ENCODE measurements at places on chromosomes 4 and X. TPM values are rescaled to one million over a fixed set of nuclear protein-coding genes. Genes with fewer than 3 reads are reported as not detected.

TLR10 gene
- 52.8 TPM for total RNA-seq

CCDC149 gene
- total RNA-seq = not detected

MID2 gene
- total RNA-seq = not detected

DNA sequence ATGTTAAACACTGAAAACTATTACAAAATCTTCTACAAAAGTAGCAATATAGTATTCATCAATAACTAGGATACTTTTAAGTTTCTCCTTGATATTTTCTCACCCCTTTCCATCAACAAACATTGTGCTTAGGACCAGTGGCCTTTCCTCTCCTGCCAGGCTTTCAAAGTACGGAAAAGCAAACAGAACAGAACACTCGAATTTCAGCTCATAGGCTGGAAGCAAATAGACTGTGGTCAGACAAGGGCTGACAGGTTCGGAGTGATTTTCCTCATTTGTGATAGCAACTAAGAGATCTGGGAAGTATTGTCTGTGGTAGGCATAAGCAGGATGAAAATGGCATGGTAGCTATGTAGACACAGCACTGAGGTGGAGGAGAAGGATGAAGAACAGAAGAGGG lies 68.6 kb upstream of the SORBS2 start:
- H3K27ac ChIP-seq = no peak overlapping the region
- no peak for DNase-seq

- DNase-seq = no peak
- no peak overlapping the region for H3K27ac ChIP-seq
- H3K4me3 ChIP-seq = no peak overlapping the region
- no peaks in the 10 kb centered on the region for H3K27me3 ChIP-seq
These were observed 25.6 kb upstream of the MAGEA1 start for GRCh38 chrX:153153516-153153915.

DNA sequence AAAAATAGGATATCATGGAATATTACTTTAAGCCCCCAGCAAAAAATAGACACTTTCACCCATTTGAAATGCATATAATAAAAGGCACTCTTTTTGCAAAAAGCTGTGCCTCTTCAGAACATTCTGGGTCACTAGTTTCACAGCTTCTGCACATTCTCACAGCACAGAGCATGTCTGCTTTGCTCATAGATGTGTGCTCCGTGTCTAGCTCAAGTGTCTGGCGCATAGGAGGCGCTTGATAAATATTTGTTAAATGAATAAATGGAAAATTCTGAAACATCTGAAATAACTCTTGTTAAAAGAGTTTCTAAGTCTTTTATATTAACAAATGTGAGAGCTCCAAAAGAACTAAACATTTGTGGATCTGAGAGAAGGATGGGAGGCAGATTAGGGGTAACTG lies 275.2 kb downstream of the PTTG2 start:
- no peaks in the 10 kb centered on the region for H3K4me1 ChIP-seq
- no peaks in the 10 kb centered on the region for H3K27me3 ChIP-seq
- H3K4me3 ChIP-seq = no peak overlapping the region
- no peaks in the 10 kb centered on the region for H3K36me3 ChIP-seq

GRCh38 chrX:55187281-55187680 lies 32.9 kb upstream of the PAGE5 start:
- H3K36me3 ChIP-seq = no peaks in the 10 kb centered on the region
- no peaks in the 10 kb centered on the region for H3K4me1 ChIP-seq
- no peak overlapping the region for H3K27ac ChIP-seq
- no peak overlapping the region for H3K4me3 ChIP-seq

DNA sequence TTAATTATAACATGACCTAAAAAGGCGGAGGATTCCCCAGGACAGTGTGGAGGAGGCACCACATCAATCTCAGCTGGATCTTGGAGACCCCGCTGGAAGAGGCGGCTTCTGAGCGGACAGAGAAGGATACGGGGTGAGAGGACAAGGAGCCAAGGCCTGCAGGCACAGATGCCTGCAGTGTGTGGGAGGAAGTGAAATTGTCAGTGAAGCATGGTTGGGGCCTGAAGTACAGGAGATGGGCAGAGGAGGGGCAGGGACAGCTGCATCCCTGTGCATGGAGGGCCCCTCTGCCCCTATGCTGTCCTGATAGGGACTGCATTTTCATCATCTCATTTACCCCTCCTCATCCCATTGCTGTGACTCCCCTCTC lies 1.7 kb upstream of the SLC2A9 start:
- no peak overlapping the region for H3K4me3 ChIP-seq
- no peaks in the 10 kb centered on the region for H3K27me3 ChIP-seq
- H3K27ac ChIP-seq = no peak overlapping the region
- no peak for DNase-seq
